ENCODE measurements at places on chromosomes 11 and 22.
A peak's percentile ranks its signal among the peaks of the same experiment; 100 is the strongest.

GRCh38 chr11:89613911-89614310 is 96.2 kb upstream of the TRIM77 start:
- DNase-seq: no peak

GRCh38 chr11:26731084-26731456 is 9.2 kb upstream of the SLC5A12 start:
- DNase-seq: no peak

DNA sequence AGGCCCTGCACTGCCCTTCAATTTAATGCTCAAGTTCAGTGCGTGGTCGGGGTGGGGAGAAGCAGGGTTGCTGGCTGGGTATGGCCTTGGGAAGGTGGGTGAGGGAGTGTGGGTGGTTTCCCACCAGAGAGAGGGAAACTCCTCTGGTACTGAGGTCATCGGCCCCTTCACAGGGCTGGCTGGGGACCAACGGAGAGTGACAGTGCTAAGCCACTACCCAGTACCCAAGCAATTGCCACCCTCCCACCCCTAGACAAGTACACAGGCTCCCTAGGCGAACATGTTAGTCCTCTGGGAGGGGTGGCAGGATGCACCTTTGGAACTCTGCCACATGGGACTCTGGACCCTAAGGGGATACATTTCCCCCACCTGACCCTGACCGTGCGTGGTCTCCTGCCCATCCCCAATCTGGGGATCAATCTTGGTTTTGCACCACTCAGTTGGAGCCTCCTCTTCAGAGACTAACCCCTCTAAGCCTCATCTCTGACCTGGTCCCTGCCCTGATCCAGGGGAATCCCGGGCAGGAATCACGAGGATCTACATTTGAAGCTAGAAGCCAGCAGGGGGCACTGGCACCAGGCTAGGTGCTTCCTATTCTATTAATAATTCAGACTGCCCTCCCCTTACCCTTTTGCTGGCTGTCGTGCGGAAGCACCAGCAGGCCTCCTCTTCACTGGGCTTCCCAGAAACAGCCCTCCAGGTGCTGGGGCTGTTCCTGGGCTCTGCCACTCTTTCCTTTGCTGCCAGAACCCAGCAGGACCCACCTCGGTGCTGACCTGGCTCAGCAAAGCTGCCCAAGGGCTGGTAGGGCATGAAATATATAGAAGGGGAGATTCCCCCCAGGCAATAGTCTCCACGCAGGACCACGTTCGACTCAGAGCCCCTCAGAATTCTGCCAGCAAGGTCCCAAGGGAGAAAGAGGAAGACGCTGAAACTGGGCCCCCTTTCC is 377.7 kb downstream of the TENM4 start:
- no peak for DNase-seq

- no peak for DNase-seq
Measured at GRCh38 chr11:41201156-41201555, 258.3 kb downstream of the LRRC4C start.

- no peak for DNase-seq
Measured at GRCh38 chr11:5267033-5267563, 2.6 kb downstream of the HBE1 start.

- no peak for DNase-seq
Measured at GRCh38 chr11:100469835-100470234, 217.3 kb upstream of the ARHGAP42 start.

- peak; percentile 43 for DNase-seq
Measured at GRCh38 chr11:131511794-131512193, 141.4 kb downstream of the NTM start.

GRCh38 chr11:77082838-77083565 is 16.2 kb downstream of the CAPN5 start:
- no peak for DNase-seq

- DNase-seq: no peak
Measured at GRCh38 chr11:32279672-32280071, 155.7 kb downstream of the WT1 start.

DNA sequence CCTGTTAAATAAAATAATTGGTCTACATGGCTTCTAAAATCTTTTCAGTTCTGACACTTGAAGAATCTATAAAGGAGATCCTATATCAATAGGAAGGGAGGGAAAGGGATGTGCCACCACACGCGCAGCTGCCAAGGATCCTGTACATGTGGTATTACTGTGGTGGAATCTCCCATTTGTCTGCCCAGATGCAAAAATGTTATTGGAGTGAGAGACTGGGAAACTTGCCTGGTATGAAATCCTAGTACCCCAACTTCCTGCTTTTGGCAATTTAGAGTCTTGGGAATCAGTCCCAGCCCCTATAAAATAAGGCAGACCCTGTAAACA is 81.9 kb upstream of the PICALM start:
- no peak for DNase-seq

- no peak for DNase-seq
Measured at GRCh38 chr11:64715756-64716472, 7.1 kb downstream of the NRXN2 start.

GRCh38 chr11:114314096-114314495 is 17.9 kb downstream of the NNMT start:
- no peak for DNase-seq

DNA sequence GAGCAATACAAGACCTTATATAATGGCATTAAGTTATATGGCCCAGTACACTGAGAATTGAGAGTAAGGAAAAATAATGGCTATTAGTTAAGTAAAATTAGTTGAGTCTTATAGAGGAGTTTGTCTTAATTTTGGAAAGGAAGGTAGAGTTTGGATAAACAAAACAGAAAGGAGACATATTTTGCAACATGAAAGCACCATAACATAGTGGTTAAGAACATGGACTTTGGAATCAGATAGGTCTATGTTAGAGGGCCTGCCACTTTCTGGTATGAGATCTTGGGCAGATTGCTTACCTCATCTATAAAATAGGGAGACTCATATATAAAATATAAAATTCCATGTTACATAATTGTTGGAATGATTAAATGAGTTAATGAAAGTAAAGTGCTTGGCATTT is 68.9 kb downstream of the CSTPP1 start:
- DNase-seq: no peak

DNA sequence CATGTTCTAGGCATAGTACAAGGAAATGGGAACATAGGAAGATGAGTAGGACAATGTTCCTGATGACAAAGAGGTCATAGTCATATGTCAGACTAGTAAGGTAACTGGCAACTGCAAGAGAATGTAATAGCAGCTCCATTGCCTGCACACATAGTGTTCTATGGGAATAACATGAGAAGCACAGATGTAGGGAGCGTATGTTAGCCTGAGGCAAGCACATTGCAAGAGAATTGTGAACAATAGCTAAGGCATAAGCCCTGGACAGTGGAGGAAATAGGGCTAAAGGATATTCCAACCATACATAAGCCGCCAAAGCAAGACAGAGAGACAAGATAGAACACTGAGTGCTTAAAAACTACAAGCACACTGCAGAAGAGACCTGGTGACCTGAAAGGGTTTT is 1017.0 kb upstream of the TENM4 start:
- DNase-seq: no peak

DNA sequence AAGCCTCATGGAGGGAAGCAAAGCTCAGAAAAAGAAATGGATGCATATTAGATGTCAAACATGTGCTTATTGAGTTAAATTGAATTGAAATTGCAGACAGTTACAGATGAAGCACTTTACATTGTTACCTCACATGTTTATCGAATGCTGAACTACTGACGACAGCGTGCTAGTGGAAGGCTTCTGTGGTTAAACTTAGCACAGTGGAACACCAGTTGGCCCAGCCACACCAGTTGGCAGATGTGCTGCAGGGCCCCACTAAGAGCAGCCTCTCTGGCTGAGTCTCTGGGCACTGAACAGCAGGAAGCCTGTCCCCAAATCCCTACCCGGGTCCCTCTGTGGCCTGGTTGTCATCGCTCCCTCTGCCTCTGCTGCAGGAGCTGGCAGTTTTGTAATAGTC is 242.1 kb downstream of the NTM start:
- DNase-seq: no peak

DNA sequence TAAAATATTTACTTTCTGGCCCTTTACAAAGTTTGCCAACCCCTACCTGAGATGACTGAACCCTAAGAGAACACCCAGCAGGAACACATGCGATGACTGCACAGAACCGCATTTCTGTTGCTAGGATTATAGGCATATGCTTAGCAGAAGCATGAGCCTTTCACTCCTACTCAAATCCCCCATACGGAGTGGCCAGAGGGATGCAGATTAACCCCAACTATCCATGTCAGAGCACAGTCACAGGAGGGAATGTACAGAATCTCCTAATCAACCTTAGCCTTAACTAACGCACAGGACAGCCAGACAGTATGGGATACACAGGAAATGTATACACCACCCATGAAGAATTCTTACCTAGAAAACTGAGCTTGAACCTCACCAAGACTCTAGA is 6.2 kb downstream of the HPS4 start:
- DNase-seq: no peak

GRCh38 chr11:37967635-37968034 is 1369.6 kb upstream of the RAG2 start:
- DNase-seq: no peak

- no peak for DNase-seq
Measured at GRCh38 chr11:109040303-109040702, 375.4 kb downstream of the DDX10 start.

GRCh38 chr22:36902143-36902926 is 11.1 kb upstream of the CSF2RB start:
- DNase-seq: no peak
